Motor neuron (in vitro differentiated cells): ENCODE measurements at places on chromosomes 16 and 17.
A peak's percentile ranks its signal among the peaks of the same experiment; 100 is the strongest.

- ATAC-seq: no peak
These were observed 147.0 kb downstream of the MAP2K6 start for GRCh38 chr17:69561462-69561861.

DNA sequence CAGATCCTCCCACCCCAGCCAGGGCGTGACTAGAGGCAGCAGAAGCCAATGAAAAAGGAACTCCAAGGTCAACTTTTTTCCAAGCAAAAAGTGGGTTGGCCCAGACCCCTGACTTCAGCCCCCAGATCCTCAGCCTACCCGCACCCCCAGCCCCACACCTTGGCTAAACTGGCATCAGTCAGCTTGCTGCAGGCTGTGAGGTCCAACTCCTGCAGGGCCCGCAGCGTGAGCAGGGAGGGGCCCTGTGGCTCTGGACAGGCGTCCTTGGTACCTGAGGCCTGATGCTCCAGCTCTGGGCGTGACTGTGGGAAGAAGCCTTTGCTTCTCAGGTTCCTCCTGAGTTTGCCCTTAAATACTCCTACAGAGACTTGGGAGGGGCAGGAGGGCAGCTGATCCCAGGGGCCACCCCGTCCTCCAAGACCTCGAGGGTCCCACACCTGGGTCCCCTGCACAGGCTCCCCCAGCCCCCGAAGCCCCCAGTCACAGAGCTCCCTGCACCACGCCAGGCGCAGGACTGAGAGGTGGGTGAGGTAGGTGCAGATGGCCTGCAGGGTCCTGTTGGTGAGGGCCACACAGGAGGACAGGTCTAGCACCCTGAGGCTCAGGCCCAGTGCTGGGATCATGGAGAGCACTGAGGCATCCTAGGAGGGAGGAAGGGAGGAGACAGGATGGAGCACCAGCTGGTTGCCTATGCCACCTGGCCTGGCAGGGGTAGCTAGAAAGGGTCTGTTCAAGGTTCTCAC is 9.4 kb downstream of the ELMO3 start:
- no peak for ATAC-seq

GRCh38 chr16:63461248-63461841 is 1425.1 kb upstream of the CDH8 start:
- ATAC-seq: peak; percentile 80

GRCh38 chr16:78292844-78293380 is 193.5 kb downstream of the WWOX start:
- no peak for ATAC-seq
